ENCODE measurements at places on chromosomes 3 and 15. TPM values are rescaled to one million over a fixed set of nuclear protein-coding genes. Genes with fewer than 3 reads are reported as not detected.
A peak's percentile ranks its signal among the peaks of the same experiment; 100 is the strongest.

DNA sequence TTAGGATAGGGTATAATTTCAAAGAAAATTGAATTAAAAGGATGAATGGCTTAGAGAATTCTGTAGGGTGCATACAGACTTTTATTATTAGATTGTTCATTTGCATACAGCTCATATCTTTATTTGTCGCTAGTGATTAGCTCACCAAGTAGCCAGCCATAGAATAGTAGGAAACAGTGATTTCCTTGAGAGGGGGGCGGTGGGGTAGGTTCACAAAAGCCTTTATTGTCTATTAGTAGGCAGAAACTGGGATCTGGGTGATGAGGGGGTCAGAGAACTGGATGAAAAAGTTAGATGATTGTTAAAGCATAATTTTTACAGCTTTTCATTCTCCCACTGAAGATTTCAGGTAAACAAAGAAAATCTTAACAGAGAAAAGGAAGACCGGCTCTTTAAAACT, 77.6 kb upstream of the RAP2B start:
- DNase-seq: no peak

- no peak for DNase-seq
Measured at GRCh38 chr15:95267481-95267880, 1036.1 kb downstream of the MCTP2 start.

- no peak for DNase-seq
Measured at GRCh38 chr3:71456826-71457225, 126.7 kb downstream of the FOXP1 start.

Gene CDHR4
- polyA plus RNA-seq: 0.05 TPM

GRCh38 chr3:171862993-171863521, 19.9 kb downstream of the TMEM212 start:
- DNase-seq: no peak

Gene STRA6
- 25.6 TPM for polyA plus RNA-seq

Gene ZNF774
- polyA plus RNA-seq: 4.1 TPM

DNA sequence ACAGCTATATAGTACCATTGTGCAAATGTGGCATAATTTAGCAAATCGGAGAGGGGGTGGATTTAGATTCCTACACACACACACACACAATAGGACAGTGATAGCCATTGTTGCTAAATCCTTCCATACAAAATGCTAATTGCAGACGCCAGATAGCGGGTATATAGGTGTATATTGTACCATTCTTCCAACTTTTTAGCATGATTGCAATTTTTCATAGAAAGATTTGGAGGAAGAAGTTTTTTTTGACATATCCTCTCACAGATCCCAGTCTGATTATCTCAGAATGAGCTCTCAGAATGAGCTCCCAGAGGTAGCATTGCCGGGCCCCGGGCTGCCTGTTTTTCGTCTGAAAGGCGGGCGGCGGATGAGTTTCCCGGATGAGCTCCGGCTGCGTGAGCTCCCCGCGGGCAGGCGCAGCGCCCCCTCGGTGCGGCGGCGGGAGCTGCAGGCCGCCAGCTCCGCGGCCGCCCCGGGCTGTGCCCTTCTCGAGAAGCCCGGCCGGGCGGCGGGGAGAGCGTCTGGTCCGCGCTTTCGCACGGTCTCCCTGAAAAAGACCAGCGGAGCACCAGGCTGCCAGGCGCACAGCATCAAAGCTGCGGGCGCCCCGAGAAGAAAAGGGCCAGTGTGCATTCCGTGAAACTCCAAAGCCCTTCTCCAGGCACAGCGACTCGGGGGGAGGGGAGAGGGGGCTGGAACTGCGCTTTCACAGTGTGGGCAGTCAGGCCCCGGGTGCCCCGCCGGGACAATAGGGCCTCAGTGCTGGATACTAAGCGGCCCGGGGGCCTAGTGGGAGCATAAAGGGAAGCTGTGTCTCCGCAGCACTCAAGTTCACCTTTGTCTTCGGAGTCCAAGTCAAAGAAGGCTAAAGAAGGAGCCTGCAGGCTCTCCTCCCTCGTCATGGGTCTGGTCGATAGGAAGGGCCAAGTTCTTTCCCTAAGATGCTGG, 12.0 kb upstream of the SHC4 start:
- DNase-seq: peak; percentile 65

DNA sequence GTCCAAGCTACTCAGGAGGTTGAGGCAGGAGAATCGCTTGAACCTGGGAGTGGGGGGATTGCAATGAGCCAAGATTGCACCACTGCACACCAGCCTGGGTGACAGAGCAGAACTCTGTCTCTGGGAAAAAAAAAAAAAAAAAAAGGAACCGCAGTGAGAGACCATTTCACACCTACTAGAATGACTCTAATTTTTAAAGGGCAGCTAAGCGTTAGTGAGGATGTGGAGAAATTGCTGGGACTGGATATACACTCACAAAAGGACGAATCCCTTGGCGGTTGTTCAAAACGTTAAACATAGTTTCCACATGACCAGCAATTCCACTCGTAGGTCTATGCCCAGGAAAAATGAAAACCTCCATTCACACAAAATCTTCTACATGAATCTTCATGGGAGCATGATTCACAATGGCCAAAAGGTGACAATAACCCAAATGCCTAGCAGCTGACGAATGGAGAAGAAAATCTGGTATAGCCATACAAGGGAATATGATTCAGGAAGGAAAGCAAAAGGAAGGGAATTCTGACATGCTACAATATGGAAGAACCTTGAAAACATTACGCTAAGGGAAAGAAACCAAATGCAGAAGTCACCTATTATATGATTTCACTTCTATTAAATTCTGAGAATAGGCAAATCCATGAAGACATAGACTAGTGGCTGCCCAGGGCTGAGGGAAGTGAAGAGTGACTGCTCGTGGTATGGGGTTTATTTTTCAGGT, 127.0 kb downstream of the CHSY1 start:
- no peak for DNase-seq

Measured in right renal pelvis (tissue), 4 donors.